ENCODE measurements at places on chromosomes 12 and 14. TPM values are rescaled to one million over a fixed set of nuclear protein-coding genes. Genes with fewer than 3 reads are reported as not detected.

DNA sequence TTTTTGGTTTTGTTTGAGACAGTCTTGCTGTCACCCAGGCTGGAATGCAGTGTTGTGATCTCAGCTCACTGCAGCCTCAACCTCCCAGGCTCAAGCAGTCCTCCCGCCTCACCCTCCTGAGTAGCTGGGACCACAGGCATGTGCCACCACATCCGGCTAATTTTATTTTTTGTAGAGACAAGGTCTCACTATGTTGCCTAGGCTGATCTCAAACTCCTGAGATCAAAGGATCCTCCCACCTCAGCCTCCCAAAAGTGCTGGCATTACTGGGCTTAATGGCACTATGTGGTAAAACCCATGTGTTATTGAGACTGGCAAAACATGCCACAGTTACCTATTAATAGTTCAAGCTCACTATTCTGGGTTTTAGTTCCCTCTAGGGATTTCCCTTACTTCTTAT, 51.2 kb upstream of the KCNH3 start:
- no peak for DNase-seq

- no peak for DNase-seq
These were observed 371.0 kb downstream of the FUT8 start for GRCh38 chr14:65783576-65783975.

The ETFRF1 gene
- polyA plus RNA-seq = 23.8 TPM

GRCh38 chr14:94042433-94043091, 16.4 kb downstream of the OTUB2 start:
- no peak for DNase-seq

The GPR132 gene
- 0.84 TPM for polyA plus RNA-seq

GRCh38 chr12:716506-716905, 35.9 kb upstream of the WNK1 start:
- DNase-seq = no peak

The CCDC196 gene
- polyA plus RNA-seq = not detected

The FAIM2 gene
- 0.67 TPM for polyA plus RNA-seq

- no peak for DNase-seq
These were observed 21.3 kb downstream of the YBX3 start for GRCh38 chr12:10701843-10702242.

The SERPINA3 gene
- polyA plus RNA-seq = 1.4 TPM

GRCh38 chr14:73741876-73742519, 27.8 kb upstream of the PNMA1 start:
- DNase-seq = no peak

DNA sequence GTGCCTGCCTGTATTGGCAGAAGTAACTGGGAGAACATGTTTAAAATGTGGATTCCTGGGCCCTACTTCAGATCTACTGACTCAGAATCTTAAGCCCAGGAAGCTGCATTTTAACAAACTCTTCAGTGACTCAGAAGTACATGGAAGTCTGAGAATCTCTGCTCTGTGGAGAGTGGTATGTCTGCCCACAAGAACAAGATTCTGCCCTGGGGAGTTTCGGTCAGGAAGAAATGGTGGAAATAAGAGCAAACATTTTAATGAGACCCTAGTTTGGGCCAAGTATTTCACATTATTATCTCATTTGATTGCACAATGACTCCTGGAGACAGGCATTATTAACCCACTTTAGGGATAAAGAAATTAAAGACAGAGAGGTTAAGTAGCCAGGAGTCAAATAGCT, 8.2 kb downstream of the ALDH1L2 start:
- no peak for DNase-seq

DNA sequence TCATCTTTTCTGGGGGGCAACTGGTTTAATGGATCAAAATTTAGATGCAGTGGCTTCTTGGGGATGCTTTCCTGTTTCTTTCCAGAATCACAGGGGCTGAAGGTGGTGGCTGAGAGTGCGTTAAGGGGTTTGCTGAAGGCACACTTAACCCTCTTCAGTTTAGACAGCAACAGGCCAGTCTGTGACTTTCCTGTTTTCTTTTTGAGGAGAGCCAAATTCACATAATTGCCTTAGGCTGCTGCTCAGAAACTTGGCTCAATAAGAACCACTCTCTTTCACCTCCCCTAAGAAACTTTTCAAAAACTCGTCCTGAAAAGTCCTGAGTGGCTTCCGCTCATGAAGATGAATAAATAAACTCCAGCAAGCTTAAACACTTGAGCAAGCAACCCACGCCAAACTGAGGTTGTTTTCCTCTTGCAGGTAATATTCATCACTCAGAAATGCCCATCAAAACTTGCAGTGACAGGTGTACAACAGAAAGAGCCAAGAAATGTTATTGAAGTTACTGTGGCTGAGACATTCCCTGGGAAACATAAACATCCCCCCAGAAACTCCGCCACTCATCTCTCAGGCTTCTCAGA, 510.4 kb downstream of the TMEM132D start:
- DNase-seq = no peak

DNA sequence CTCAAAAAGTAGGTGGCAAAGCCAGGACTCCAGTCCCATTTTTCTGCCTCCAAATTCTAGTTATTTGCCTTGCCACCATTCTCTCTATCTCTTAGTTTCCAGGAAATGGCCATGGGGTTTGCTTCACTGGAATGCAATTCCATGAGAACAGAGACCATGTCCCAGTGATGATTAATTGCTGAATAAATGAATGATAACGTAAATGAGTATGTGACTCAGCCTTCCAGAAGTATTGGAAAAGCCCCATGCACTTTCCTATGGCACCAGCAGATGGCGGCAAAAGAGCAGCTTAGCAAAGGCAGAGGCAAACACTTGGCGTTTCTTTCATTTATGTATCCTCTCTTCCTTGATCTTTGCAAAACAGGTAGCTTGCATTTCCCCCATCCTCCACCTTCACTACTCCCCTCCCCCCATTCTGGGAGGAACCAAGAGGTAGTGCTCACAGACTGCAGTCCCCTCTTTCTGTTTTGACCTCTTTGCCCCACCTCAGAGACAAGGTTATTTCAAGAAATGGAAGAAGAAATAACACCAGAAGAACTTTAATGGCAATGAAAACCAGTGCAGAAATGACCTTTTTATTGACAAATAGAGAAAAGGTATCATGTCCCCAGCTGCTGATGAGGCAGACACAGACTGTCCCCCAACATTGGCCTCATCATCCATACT, 21.3 kb downstream of the TBX3 start:
- DNase-seq = peak; percentile 52

The TAS2R43 gene
- 0.38 TPM for polyA plus RNA-seq

DNA sequence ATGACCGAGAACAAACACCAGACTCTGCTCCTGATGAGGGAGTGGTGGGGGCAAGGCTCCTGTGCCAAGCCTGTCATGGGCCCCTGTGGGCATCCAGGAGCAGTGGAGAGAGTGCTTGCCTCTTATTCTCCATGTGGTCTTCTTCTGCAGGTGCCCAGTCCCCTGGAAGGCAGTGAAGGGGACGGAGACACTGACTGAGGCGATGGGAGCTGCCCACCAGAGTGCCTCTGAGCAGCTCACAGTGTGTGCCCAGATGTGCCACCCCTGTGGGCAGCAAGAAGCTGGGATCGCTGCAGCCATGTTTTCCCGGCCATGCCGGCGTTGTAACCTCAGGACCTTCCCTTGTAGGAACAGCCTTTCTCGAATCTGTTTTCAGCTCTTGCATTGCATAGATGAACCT, 6.4 kb upstream of the EP400 start:
- DNase-seq = no peak

- DNase-seq = no peak
These were observed 152.8 kb upstream of the MAX start for GRCh38 chr14:65255029-65255545.

All from left lung (tissue), 14 donors.